ENCODE measurements at places on chromosomes 2 and 18. TPM values are rescaled to one million over a fixed set of nuclear protein-coding genes. Genes with fewer than 3 reads are reported as not detected.

DNA sequence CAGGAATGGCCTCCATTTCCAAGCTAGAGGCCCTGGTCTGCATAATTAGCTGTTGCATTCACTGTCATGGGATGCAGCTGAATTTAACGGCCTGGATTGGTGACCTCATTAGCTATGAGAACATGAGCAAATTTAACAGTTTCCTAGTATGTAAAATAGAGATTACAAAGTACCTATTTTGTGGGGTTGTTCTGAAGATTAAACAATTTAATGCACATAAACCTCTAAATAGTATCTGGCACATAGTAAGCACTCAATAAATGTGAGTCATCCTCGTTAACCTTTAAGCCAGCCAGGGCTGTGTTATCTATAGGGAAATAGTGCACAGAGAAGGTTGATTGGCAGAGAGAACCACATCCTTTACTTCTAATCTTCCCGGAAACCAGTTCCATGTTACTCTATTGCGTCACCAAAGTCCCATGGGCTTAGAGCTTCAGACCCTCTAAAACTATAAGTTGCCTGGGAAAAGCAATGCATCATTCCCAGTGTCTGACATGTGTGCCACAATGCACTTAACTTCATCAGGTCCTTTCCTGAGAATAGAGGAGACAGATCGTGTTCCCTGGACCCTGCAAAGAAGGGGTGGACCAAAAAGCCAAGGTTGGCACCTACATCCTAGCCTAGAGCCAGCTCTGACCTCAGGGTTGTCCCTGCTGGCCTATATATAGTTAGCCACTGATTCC lies 196.5 kb downstream of the LNPK start:
- no peak for DNase-seq
- peaks cover 5% of the 10 kb centered on the region for H3K4me1 ChIP-seq
- H3K27me3 ChIP-seq = no peaks in the 10 kb centered on the region
- H3K27ac ChIP-seq = no peak overlapping the region

CTNNA2 gene
- 4.7 TPM for total RNA-seq

- no peak for DNase-seq
- no peak overlapping the region for H3K4me3 ChIP-seq
- no peak overlapping the region for H3K27ac ChIP-seq
- H3K36me3 ChIP-seq = peaks cover 12% of the 10 kb centered on the region
- peaks cover 4% of the 10 kb centered on the region for H3K27me3 ChIP-seq
These were observed 13.4 kb downstream of the IL1R1 start for GRCh38 chr2:102155703-102156515.

DNA sequence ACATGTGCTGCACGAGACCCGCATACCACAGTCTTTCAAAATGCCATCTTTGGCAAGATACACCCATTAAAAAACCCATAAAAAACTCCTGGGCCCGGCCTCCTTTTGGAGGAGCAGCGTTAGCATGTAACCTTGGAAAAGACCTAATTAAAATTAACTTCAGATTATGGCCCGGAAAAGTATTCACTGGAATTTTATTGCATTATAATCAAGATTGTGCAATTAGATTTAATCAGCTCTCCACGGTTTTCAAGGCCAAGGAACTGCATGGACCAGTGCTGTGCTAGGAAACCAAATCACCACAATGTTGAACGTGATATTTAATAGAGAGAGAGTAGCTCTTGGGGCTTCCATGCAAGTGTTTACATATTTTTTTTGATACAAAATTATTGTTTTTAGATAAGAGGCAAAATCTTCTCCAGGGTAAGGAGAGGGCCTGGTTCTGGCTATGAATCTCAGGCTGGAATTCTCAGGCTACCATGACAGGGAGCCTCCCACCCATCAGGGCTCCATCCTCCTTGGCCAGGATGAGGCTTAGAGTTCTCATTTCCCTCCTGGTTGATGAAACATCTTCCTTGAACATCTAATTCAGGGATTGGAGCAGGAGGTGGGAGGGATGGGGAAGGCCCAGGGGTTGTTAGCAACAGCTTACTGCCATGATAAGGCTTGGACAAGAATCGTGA lies 82.0 kb upstream of the TTC39C start:
- H3K4me1 ChIP-seq = no peaks in the 10 kb centered on the region
- no peak overlapping the region for H3K27ac ChIP-seq
- H3K27me3 ChIP-seq = peaks cover 5% of the 10 kb centered on the region
- no peaks in the 10 kb centered on the region for H3K36me3 ChIP-seq

KCNJ13 gene
- not detected for total RNA-seq

- no peaks in the 10 kb centered on the region for H3K27me3 ChIP-seq
- no peaks in the 10 kb centered on the region for H3K36me3 ChIP-seq
- H3K4me1 ChIP-seq = no peaks in the 10 kb centered on the region
These were observed 66.4 kb upstream of the CCBE1 start for GRCh38 chr18:59763541-59764136.
